A549 treated with Mapracorat at 1 μM for 4 hours (cell line): ENCODE measurements at places on chromosomes 1 and 21. TPM values are rescaled to one million over a fixed set of nuclear protein-coding genes. Genes with fewer than 3 reads are reported as not detected.

INAVA gene
- total RNA-seq: 36.4 to 50.4 TPM (median 46.3 TPM) in 5 replicates

DNAI4 gene
- total RNA-seq: 0.51 to 2.7 TPM (median 0.70 TPM) in 5 replicates

GRHL3 gene
- 0.68 to 0.77 TPM (median 0.73 TPM) in 5 replicates for total RNA-seq

UQCRHL gene
- total RNA-seq: 5.8 to 8.9 TPM (median 6.2 TPM) in 5 replicates

FOXD3 gene
- total RNA-seq: 0.32 to 1.0 TPM (median 0.73 TPM) in 5 replicates

ZNF684 gene
- 2.0 to 3.4 TPM (median 2.7 TPM) in 5 replicates for total RNA-seq
